ENCODE measurements at places on chromosomes 2 and 18.

DNA sequence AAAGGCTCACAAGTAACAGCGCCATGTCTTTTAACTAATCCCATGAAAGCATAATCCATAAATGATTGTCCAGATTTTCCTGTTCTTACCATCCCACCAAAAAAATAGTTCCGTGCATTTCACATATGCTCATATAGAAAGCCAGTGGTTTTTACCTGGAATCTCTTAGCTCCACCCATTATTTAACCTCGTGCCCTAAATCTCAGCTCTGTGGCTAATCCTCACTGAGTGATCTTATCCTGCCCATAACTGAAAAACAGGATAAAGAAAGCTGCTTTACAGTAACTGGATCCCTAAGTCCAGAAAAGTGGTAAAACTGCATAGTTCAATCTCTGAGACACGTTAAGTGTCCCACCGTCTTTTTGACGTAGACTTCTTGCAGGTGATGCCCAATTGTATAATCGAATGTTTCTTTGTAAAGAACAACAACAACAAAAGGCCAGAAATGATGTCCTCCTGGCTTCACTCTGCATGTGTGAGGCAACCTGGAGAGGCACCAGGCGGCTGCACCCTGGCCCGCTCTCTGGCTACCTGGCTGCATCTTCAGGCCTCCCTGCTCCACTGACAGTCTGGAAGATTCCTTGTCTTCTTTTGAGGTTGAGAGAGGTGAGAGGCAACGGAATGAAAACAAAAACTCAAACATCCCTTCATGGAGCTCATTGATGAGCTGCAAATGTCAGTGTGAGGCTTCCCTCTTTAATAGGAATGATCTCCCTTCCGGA lies 38.6 kb downstream of the FEZ2 start:
- DNase-seq = no peak

GRCh38 chr18:22703883-22704585 lies 229.1 kb upstream of the RBBP8 start:
- no peak for DNase-seq

GRCh38 chr2:215404348-215405012 lies 31.4 kb downstream of the FN1 start:
- no peak for DNase-seq

DNA sequence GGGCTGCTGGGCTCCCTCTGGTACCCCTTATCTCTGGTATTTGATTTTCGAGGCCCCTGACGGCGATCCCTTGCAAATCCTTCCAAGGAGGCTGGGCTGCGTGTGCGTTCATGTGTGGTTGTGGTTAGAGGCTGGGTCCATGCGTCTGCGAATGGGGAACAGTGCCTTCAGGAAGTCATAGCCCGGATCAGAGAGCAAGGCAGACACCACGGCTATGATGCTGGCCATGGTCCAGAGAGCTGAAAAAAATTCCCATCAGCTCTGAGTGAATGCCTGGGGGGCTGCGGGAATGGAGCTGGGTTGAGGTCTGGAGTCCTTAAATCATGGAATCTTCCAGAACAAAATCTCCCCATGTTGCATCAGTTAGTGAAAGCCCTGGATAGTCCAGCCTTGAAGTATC lies 145.5 kb downstream of the ACKR3 start:
- DNase-seq = no peak

DNA sequence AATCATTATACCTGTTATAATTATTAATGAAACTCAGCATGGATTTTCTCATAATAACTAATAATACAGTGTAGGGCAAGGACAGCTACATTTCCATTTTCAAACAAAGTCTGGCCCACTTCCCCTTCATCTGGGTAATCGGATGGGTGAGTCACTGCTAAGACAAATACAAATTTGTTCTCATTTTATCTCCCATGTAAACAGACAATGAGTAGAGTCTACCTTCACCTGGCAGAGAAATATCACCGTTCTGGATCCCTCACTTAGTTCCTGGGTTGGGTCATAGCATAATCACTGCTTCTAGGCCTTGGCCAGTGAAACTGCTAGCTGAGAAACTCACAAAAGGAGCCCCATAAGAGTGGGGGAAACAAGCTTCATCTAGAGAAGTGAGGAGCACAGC lies 9.2 kb downstream of the CNTNAP5 start:
- no peak for DNase-seq

GRCh38 chr2:113085542-113085941 lies 17.8 kb downstream of the IL1F10 start:
- no peak for DNase-seq

GRCh38 chr18:70288851-70289328 lies at the start of gene SOCS6:
TSS of gene SOCS6 (plus strand) at chr18:70289045. CDS start at chr18:70324669, 35,624 bp downstream.
- DNase-seq = no peak

- no peak for DNase-seq
Observed at GRCh38 chr18:8659609-8660242, 45.6 kb upstream of the MTCL1 start.

DNA sequence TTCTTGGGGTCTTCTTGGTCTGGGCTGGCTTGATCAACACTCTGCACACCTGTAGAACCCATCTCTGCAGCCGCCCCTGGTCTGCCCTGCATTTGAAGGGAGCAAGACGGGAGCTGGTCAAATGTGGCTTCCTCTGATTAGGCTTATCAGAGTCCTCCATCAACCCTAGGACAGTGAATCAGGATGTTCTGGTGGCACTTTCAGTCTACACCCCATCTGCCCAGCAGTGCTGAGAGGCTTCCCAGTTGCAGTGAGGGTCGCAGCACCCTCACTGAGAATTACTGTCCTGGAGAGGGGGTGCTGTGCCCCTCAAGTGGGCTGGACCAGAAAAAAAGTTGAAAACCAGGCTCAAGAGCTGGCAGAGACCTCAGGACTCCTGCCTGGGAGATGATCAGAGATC lies 152.9 kb downstream of the DYSF start:
- DNase-seq = no peak

GRCh38 chr2:20288642-20289340 lies 61.9 kb downstream of the PUM2 start:
- DNase-seq = no peak

DNA sequence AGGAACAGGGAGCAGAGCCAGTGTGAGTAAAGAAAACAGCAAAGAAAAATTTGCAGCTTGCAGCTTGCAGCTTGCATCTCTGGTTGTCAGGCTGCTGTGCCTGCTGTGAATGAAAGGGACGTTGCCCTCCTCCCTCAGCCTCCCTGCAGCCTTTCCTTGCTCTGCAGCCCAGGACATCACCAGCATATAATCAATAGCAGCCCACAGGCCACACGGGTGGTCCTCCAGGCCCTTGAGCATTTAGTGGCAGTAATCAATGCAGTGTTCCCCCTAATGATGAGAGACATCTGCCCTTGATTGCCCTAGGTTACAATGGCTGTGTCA lies 122.2 kb upstream of the TACR1 start:
- DNase-seq = no peak

DNA sequence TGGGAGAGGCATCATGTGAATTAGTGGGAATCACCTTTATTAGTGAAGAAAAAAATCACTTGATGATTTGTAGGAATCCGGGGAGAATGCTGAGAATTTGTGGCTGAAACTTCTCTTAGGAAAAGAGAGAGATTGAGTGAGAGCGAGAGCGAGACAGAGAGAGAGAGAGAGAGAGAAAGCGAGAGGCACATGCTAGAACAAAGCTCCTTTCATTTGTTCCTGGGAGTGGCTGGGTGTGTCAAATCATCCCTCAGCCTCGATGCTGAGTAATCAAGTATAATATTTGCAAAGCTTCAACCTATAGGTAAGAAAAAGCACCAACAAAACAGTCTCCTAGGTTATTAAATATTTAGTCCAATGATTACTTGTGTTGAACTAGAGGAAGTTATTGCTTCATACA lies 4.4 kb upstream of the SERPINB5 start:
- no peak for DNase-seq

DNA sequence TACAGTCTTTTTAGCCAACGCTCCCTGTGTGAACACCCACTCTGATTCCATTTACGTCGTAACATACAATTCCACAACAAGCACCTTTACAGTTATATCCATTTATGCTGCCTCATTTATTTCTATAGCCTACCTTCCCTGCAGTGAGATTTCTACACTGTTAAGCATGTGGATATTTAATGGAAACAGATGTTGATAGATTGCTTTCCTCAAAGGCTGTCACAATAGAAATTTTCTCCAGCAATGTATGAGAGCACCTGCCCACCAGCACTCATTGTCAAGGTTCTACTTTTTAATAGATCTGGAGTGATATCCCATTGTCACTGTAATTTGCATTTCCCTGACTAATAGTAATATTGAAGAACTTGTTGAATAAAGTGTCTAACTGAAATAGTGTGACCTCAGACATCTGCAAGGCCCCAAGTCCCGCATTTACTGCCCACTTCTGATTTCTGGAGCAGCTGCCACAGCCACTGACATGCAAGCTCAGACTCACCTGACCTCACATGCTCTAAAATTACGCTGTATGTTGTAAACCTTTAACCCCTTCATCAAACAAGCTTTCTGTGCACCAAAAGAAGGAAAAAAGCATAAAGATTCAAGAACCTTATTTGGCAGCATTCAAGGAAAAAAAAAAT lies 295.1 kb downstream of the CNTNAP5 start:
- DNase-seq = no peak

DNA sequence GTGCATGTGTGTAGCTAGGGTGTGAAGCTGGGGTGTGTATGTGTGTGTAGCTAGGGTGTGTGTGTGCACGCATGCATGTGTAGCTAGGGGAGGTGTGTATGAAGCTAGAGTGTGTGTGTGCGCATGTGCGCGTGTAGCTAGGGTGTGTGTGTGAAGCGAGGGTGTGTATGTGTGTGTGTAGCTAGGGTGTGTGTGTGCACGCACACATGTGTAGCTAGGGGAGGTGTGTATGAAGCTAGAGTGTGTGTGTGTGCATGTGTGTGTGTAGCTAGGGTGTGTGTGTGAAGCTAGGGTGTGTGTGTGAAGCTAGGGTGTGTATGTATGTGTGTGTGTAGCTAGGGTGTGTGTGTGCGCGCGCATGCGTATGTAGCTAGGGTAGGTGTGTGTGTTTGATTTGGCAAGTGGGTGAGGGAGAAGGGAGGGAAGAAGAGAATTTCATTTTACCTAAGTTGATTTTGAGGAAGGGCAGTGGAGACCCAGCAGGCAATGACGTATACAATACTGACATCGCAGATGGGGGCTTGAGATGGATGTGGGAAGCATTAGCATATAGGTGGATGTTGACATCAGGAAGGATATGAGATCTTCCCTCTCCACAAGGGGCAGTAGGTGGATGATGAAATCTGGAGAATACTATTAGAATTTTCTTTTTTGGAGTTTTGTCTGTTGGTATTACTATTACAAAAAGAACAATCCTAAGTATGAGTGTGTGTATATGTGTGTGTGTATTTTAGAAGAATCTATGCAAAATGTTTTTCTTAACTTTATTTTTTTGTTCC lies 70.7 kb downstream of the PRELID3A start:
- no peak for DNase-seq

DNA sequence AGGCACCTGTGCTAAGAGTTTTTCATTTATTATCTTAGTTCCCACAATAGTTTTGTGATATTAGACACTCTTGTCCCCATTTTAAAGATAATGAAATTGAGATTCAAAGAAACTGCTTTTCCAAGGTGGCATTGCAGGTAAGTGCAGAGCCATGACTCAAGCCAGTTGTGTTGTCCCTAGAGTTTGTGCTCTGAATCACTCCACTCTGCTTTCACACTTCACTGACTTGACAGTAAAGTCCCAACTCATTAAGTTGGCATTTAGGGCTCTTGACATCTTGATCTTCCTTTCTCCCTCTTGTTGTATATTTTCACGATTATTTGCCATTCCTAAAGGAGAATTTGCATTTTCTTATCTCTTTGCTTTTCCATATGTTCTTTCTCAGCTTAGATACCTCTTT lies 114.3 kb downstream of the DIS3L2 start:
- no peak for DNase-seq

DNA sequence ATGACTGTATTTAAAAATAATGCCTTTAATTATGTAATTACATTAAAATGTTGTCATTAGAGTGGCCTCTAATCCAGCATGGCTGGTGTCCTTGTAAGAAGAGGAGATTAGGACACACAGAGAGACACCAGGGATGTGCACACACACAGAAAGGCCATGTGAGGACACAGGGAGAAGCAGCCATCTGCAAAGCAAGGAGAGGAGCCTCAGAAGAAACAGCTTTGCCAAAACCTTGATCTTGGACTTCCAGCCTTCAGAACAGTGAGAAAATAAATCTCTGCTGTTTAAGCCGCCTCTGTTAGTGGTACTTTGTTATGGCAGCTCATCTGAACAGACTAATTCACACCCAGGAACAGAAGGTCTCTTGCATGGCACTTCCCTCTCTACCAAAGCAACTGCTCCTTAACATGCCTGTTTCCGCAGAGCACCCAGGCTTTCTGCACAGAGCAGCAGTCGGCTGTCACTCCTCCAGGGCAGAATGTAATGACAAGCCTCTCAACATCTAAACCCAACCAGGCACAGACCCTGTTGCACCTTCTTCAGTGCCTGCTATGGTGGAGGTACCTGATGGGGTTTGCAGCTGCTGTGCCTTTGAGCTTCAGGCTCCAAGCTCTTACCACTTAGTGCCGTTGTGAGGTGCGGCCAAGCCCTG lies 377.7 kb downstream of the TDRD15 start:
- no peak for DNase-seq

- DNase-seq = no peak
Observed at GRCh38 chr2:236841389-236841788, 244.3 kb upstream of the COPS8 start.

DNA sequence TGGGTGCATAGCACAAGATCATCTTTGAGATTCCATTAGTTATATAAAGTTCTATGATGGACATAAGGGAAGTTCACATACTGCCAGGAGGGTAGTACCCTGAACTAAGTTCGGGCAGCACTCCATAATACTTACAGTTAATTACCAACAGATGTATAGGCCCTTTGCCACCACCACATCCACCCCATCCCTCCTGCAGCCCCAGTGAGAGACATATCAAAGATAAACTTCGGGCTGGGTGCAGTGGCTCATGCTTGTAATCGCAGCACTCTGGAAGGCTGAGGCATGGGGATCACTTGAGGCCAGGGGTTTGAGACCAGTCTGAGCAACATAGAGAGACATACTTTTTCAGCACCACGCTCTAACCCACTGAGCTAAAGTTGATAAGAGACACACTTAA lies 46.4 kb upstream of the NPAS2 start:
- no peak for DNase-seq

DNA sequence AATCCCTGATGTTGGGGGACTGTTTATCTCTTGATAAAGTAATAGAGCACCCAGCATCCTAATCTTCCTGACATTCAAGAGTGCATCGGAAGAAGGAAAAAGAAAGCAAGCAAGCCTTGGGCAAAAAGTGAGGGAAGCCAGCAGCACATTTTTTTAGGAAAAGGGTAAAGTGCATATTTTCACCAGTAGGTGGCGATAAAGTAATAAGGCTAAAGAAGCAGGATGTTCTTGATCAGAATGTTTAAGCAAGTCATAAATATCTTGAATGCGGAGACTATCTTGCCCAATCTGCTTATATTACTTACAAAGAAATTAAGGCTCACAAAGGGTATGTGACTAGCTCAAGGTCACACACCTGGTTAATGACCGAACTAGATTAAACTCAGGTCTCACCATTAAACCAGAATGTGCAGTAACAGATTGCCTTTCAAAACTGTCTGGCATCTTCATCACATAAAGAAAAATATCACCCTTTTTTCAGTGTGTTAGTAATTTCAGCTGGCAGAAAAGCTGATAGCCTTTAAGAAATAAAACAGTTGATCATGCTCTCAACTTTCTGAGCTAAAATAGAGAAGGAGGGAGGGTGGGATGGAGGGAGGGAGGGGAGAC lies 83.8 kb downstream of the VIT start:
- DNase-seq = no peak

GRCh38 chr2:6080932-6081753 lies 389.0 kb downstream of the SOX11 start:
- no peak for DNase-seq
